ENCODE measurements at places on chromosomes 13 and 19.

DNA sequence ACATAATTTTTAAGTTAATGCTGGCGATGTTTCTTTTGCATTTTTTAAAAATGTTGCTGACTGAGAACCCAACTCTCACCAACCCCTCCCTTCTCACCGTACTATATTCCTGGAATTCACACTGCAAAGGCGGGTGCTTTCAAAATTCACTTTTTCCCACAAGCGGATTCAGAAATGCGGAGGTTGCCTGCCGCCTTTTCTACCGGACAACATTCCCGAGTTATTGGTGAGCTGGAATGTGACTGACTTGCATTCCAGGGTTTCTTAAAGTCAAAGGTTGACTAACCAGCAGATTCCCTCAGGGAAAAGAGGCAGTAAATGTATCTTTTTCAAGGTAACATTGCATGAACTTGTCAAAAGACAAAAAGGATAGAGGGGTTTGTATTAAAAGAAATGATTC, 113.3 kb downstream of the RAB20 start:
- no peak for DNase-seq

DNA sequence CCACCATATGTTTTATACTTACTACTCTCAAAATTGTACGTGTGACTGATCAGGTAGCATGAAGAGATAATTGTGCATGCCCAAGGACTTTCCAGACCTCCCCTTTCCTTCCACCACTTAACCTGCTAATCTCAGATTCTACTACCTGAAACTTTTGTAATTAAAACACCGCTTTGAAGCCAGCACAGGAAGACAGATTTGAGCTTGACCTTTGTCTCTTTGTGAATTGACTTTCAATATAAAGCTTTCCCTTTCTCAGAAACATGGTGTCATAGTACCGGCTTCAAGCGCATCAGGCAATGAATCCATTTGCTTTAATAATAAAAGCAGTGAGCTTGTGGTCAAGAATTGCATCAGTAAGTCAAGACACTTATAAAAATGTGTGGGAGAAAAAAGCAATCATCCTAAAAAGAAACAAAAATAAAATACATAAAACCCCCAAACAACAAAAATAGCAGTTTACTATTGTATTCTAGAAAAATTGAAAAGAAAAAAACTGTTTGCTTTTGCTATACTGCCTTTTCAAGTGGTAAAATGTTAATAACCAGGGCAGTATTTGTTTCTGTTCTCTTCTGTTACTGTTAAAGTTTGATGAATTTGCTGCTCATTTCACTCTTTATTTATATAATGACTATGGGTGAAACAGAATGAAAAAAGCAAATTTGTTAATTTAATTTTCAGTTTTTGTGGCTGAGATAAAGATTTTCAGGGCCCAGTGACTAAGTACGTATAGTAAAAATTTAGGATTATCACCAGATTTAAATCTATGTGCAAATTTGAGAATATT, 2075.3 kb downstream of the PCDH9 start:
- no peak for DNase-seq

GRCh38 chr13:45292176-45292575, 48.8 kb downstream of the TPT1 start:
- no peak for DNase-seq

- DNase-seq: no peak
These were observed 600.0 kb downstream of the KCTD12 start for GRCh38 chr13:76286178-76286577.

GRCh38 chr13:84653915-84654534, 771.8 kb upstream of the SLITRK1 start:
- DNase-seq: no peak

DNA sequence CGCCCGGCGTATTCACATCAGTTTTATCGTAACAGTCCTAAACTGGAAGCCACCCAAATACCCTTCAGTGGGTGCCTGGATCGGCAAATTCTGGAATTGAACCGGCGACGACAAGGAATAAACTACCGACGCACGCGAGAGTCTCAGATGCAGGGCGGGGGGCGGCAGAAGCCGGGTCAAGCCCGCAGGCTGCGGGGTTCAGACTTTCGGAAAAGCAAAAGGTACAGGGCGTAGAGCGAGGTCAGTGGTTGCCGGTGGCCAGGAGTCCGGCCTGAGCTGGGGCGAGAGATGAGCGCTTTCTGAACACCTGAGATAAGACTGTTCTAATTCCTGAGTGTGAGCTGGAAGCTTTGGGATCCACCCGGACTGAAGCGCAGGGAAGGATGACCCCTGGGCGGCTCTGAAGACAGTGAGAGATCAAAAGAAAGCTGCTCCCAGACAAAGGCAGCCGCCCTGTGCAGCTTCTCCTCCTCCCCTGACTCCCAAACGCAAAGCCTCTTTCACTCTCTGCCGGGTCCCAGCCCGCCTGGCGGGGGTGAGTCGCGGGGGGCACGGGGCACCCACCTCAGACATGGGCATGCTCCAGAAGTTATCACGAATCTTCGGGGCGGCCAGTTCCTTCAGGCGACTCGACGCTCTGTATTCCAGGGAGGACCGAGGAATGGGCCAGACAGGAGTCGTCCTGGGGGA, 26.2 kb upstream of the MIER2 start:
- DNase-seq: no peak

GRCh38 chr19:2770055-2771013, 12.7 kb downstream of the SGTA start:
- DNase-seq: no peak

- no peak for DNase-seq
These were observed 3.6 kb downstream of the GPR12 start for GRCh38 chr13:26756961-26757360.

DNA sequence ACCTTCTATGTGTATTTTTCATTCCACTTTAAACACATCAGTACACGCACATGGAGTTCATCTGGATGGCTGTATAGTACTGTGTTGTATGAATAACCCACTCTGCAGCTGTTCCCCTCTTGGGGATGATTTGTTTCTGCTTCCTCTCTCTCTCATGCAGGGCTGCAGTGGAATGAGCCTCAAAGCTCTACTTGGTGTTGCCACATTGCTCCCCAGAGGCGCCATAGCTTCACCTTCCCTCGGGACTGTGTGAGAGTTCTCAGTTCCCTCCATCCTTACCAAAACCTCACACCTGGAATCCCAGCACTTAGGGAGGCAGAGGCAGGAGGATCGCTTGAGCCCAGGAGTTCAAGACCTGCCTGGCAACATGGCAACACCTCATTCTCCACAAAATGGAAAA, 28.4 kb upstream of the GPR183 start:
- no peak for DNase-seq

DNA sequence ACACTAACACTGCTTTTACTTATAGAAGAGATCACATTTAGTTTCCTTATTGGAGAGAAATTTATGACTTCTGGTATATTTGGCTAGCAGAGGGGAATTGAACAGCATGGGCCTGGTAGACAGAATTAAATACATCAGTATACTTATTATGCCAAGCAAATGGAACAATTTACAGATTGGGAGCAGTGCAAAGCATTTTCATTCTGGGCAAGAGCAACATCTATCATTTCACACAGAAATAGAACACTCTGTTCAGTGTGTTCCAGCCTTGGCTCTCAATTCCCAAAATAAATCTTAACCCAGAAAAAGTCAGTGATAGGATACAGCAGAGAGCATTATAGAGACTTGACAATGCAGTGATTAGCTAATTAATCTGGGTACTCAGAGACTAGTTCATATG, 604.0 kb upstream of the SLITRK6 start:
- no peak for DNase-seq

DNA sequence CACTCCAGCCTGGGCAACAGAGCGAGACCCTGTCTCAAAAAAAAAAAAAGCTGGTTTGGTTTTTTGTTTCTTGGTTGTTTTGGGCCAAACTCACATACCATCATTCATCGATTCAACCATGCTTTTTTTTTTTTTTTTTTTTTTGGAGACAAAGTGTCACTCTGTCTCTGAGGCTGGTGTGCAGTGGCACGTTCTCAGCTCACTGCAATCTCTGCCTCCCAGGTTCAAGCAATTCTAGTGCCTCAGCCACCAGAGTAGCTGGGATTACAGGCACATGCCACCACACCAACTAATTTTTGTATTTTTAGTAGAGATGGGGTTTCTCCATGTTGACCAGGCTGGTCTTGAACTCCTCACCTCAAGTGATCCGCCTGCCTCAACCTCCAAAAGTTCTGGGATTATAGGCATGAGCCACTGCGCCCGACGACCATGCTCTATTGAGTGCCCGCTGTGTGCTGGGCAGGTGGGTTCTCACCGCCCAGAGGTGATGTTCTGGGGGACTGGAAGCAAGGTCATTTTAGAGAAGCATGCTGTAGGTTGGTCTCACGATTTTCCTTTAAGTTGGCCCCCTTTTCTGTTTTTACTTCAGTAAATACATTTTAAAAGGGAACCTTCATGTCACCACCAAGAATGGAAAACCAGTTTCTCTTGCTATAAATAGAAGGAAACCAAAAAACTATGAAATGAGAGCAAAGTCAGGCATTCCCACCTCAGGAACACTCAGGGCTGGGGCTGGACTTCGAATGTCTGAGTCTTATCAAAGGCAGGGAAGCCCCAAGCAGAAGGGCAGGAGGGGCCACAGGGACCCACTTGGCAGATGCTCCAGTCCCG, 8.3 kb upstream of the JUND start:
- no peak for DNase-seq

DNA sequence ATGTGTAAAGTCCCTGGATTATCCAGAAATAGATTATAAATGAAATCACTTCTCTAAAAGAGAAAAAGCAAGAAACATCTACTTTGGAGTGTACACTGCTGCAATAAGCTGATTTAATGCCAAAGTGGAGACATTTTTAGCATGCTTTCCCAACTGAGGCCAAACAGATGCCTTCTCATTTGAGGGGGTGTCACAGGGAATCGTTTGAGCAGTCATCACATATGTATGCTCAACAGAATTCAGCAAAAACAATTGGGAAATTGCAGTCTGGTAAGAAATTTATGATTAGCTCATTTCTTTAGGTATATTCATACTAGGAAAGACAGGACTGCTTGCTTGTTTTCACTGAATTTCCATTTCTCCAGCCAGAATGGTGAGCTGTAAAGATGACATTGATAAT, 27.3 kb upstream of the TPP2 start:
- DNase-seq: no peak

- peak; percentile 43 for DNase-seq
These were observed 598 bp upstream of the LPAR2 start for GRCh38 chr19:19628501-19629134.

DNA sequence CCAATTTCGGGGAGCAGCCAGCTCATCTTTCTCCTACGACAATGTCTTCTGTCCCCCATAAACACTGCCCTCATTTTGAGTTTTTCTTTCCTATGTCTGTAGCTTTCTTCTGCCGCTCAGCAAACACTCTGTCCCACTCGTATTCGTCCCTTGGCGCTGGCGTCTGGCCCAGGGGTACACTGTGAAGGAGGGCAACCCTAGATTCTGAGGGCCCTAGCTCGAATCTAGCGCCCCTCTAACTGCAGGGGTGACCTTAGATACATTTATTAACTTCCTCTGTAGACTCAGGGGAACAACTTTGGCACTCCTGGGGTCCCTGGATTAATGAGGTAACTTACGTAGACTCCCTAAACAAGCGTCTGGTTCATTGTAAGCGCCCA, 677 bp upstream of the LRCH1 start:
- no peak for DNase-seq

DNA sequence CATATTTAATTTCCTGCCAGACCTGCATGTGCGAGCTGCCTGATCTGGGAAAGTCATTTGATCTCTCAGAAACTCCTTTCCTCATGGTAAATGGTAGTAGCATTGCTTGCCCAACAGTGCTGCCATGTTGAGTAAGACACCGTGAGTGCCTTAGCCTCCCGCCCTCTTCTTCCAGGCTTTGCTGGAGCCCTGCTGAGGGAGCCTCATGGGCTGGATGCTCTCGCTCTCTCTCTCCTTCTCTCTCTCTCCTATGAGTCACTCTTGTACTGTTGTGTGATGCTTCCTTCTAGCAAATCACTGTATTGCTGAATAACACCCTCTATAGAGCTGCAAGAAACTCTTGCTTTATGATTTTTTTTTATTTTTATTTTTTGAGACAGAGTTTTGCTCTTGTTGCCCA, 365.5 kb downstream of the UQCRFS1 start:
- no peak for DNase-seq

DNA sequence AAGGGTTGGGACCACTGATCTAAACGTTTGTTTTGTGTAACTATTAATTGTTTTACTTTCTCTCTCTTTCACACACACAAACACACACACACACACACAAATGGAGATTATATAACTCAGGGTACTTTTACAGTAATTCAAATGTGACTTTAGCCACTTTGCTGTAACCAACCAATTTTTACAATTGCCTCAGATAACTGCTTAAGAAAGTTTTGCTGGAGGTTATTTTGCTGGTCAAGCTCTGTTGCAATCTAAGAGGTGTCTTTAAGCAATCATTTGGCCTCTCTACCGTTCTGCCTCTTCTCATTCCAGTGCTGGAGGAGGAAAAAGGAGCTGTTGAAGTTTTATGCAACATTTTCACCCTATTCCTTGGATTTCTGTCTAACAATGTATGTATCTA, 63.0 kb downstream of the TBC1D4 start:
- DNase-seq: no peak

Measured in CD4-positive, alpha-beta T cell treated with Interleukin-15 for 4 hours (primary cell).